IMR-90 (cell line): ENCODE measurements at places on chromosomes 1 and 21.
A peak's percentile ranks its signal among the peaks of the same experiment; 100 is the strongest.

- no peak for DNase-seq
These were observed 880 bp downstream of the ALPL start for GRCh38 chr1:21510113-21510493.

DNA sequence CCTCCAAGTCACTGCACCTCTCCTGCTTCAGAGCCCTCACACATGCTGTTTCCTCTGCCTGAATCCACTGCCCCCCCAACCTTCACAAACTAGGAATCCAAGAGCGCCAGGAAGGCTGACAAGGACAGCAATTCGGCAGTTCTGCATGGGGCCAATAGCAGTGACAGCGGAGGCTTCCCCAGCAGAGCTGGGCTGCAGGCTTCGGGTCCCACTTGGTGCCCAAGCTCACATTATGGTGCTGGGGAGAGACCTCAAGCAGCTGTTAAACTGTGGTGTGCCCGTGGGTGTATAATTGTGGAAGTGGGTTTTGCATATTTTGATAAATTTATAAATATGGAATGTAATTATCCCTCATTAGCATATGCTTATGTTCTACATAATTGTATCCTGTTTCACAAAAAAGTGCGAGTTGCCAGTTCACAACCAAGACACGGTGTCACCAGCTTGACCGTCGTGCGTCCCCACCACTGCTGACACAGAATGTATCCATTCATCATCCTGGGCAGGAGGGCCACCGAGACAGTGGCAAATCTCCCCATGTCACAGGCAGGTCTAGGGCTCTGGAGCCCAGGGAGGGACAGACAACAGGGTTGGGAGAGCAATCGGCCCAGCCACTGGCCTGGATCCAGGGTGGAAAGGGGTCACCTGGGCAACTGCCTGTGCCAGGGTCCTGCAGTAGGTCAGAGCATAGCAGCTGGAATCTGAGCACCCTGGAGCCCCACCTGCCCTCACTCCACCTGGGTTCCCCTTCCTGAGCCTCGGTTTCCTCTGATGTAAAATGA lies 81.6 kb downstream of the MATN1 start:
- no peak for DNase-seq

DNA sequence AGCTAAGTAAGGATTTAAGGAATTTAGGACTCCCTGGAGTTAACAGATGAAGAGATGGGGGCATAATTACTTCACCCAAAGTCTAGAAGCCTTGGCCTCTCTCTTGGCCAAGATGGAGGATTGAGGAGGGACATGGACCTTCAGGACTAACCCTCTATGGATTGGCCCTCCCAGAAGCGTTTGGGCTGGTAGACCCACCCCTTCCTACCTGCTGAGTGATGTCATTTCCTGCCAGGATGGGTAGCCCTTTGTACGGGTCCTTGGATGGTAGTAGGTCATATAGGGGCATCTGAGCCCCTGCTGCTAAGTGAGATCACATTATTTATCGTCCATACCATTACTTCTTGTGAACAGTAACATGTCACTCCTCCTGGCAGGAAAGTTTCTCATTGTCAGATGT lies 17.7 kb downstream of the LURAP1 start:
- no peak for DNase-seq

GRCh38 chr1:25148673-25149300 lies 83.5 kb downstream of the SYF2 start:
- DNase-seq: no peak

- DNase-seq: no peak
These were observed 524.4 kb downstream of the PLPP3 start for GRCh38 chr1:56054959-56055358.

GRCh38 chr21:30194701-30195299 lies 21.1 kb downstream of the CLDN8 start:
- DNase-seq: no peak

DNA sequence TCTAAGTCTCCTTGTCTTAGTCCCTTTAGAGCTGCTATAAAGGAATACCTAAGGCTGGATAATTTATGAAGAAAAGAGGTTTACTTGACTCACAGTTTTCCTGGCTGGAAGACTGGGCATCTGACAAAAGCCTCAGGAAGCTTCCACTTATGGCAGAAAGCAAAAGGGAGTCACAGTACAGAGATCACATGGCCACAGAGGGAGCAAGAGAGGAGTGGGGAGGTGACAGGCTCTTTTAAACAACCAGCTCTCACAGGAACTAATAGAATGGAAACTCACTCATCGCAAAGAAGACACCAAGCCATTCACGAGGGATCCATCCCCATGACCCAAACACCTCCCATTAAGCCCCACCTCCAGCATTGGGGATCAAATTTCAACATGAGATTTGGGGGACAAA lies 68.8 kb downstream of the DDAH1 start:
- no peak for DNase-seq

DNA sequence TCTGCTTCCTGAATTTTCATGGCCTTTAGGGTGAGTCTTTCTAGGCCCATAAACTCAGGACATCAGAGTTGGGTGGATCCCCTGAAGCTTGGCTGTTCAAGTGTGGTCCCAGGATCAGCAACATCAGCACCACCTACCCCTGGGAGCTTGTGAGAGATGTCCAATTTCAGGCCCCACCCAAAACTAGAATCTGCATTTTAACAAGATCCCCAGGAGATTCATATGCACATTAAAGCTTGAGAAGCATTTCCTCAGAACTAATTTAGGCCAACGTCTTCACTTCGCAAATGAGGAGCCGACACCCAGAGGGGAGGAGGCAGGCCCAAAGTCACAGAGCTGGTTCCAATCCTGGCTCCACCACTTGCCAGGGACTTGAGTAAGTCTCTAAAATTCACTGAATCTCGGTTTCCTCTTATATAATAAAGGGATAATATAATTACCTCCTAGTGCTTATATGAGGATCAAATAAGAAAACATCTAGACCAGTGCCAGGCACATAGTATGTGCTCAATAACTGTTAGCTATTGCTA lies 10.3 kb upstream of the PHLDA3 start:
- DNase-seq: no peak

DNA sequence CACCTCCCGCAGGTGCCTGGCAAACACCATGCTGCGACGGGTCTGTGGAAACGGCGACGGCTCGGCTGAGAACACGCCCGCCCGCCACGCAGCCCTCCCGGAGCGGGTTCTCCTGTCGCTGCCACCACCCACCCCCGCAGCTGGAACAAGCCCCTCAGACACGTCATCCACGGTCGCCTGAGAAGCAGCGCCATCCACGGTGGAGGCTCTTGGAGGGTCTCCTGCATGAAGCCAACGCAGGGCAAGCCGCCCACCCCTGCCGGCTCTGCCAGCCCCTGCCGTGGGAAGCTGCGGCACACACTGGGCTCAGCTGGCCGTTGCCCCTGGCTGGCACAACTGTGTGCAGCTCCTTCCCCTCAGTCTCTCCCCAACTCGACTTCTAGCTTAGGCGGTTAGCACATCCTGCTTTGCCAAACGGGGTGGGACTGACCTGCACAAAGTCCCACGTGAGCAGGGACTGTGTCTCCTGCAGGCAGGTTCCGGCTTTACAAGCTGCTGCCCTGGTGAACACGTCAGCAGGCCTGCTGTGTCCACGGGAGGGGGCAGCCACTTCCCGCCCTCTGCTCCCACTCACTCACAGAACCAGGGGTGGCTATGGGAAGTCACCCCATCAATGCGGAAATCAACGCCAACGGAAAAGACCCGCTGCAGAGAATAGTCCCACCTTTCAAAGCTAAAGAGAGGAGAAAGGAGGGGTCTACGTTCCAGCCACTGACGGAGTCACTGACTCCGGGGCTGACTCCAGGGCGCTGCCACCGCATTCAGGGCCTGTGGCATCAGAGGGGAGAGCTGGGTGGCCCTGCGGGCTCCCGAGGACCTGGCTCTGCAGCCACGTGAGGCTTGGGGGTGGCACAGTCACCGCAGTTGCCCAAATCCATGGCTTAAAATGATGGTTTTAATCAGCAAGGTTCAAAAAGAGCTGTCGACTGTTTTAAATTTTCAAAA lies 10.3 kb downstream of the POFUT2 start:
- DNase-seq: no peak

DNA sequence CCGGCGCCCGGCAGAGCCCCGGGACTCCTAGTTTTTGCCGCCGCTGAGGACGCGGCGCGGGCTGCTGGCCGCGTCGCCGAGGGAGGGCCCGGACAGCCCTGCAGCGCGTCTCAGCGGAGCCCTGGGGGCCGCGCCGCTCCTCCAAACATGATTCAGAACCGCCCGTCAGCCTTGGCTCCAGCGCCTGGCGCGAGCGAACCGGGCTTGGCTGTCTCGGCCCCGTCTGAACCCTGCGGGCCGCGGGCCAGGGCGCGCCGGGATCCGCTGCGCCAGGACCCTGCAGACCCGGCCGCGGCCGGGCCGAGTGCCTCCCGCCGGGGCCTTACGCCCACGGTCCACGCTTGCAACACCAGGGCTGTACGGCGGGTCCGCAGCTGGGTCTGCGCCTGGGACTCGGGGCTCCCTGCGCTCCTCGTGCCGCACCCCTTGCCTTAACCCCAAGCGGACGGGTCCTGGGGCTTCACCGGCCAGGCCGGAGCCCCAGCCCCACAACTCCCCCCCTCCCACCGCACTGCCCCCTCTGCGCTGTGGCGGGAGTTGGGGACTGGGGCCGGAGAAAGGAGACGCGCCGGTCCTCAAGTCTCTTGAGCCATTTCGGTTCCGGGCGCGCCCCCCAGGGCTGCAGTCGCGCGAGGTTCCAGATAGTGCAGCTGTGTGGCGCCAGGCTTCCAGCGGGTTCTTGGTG lies 48.4 kb upstream of the CD34 start:
- peak; percentile 38 for DNase-seq

DNA sequence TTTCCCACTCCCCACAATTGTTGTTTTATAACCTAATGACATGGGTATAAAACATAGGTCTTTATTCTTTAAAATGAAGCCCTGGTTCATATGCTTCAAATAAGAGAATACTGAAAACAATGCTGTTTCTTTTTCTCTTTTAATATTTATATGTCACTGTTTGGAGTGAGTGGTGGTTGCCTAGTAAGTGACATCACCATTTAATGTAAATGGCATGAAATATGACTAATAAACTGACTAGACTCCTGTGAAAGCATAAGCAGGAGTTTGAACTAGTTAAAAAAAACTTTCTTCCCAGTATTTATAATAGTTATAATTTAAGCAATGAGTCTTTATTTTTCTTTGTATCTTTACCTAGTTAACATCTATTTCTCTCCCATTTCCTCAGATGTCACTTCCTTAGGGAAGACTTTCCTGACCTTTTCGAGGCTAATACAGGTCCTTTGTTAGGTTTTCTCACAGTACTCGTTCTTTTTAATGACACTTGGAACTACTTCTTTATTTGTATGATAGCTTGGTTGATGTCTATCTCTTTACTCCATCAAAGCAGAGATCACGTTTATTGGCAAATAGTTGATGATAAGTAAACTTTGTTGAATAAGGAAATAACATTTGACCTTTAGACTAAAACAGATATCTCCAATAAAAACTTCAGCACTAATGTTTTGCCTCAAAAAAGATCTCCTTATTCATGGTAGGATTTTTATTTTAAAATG lies 105.4 kb upstream of the PDC start:
- peak; percentile 62 for DNase-seq

DNA sequence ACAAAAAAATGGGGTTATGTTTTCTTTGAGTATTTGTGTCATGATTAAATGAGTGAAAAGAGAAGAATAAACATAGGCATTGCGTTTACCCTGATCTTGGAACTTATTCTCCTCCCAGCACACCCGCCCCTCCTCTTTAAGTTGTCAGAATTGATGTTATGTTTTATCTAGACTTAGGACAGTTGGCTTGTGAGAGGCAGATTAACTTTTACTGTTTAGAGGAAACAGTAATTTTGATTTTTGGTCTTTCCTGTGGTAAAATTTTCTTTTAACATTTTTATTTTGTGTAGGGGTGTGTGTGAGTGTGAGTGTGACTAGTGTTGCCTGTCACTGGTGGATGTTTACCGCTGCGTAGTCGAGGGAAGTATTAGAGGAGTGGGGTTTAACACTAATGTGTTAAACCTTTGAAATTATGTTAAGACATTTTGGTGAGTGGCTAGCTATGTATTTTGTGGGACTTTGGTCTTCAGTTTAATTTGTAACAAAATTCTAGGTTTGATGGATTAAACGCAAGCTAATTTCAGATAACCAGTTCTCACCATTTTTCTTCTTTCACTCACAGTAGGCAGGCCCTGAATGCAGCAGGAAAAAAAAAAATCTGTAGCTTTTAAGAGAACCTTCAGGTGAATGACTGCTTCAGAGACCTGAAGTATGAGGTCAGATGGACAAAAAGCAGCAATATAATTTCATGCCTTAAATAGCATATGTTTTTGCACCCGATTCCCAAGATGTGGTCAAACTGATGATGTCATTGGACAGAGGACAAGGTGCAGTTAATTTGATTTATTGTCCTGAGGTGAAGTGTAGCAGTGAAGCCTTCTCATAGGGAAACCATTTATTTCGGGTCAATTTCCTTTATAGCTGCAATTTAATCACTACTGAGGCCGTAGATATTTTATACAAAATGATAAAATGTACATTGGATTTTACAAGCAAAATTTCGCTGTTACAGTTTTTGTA lies 2.7 kb downstream of the POU2F1 start:
- peak; percentile 21 for DNase-seq

DNA sequence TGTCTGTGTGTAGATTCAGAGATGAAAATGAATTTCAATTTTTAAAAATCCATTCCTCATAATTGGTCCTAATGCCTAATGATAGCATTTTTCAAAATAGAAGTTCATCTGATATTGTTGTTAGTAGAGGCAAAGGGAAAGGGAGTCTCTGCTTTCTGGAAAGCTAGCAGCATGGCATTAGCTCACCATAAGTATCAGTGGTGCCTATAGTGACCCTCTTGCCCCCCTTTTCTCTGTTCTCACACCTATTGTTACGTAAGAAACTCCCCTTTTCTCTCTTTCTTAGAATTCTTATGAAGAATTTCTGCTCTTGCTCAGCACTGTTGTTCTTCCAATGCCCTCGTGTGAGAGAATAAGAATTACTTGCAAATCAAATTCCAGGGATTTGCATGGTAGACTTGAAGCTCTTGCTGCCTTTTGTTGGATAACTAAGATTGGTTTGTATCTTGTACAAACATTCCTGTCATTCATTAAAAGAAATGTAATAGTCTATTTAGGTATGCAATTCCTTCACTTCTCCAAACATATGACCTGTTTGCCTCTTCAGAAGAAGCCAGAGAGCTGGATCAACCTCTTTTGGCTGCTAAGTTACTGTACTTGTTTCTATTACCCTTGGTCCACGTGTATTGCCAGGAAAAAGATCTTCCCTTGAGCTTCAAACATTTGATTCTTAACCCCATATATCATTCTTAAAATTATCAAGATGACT lies 69.2 kb upstream of the MAGI3 start:
- peak; percentile 11 for DNase-seq

DNA sequence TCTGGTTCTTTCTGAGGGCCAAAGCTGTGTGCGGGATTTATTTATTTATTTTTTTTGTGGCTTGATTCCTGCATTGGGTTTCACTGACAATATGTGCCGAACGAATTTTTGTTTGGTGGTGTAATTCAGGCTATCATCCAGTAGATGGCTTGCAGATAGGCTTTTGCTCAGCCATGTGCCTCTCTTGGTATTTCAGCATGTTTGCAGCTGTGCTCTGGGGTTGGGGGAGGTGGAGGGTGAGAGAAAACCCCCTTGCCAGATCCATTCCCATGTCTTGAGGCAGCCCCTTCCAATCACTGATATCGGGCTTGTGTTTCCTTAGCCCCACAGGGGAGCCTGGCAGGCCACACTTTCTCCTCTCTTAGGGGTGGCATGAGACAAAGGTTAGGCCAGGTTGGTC lies 302.4 kb downstream of the PTGER3 start:
- DNase-seq: no peak

- DNase-seq: no peak
These were observed 109.0 kb downstream of the NGF start for GRCh38 chr1:115229016-115229415.
